ENCODE measurements at places on chromosomes 3 and 15.

DNA sequence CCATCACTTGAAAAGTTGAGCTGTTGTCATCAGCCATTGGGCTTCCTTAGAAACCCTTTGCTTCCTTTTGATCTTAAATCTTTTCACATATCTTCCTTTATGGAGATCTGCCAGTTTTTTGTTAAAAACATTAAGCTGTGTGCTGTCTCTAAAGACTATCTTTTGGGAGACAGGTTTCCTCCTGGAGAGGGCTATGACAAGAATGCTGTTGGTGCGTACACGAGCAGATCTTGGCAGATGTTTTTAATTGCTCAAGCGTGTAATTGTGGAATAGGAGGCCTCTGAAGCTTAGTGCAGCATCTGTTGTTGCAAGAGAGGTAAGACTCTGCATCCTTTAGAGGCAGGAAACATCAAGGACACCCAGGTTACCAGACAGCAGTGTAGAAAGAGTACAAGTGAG, 56.8 kb downstream of the PHLDB2 start:
- H3K27me3 ChIP-seq, result no peaks in the 10 kb centered on the region
- H3K4me3 ChIP-seq, result no peak overlapping the region
- no peak overlapping the region for H3K27ac ChIP-seq
- no peak for DNase-seq

- H3K36me3 ChIP-seq, result no peaks in the 10 kb centered on the region
- H3K27me3 ChIP-seq, result no peaks in the 10 kb centered on the region
- peaks cover 3% of the 10 kb centered on the region for H3K4me1 ChIP-seq
- no peak for DNase-seq
- H3K27ac ChIP-seq, result no peak overlapping the region
These were observed 49.4 kb downstream of the KLF15 start for GRCh38 chr3:126307591-126308393.

- DNase-seq, result no peak
- H3K36me3 ChIP-seq, result no peaks in the 10 kb centered on the region
- H3K27ac ChIP-seq, result peak overlapping the region; percentile 75
These were observed 6.2 kb downstream of the ESYT3 start for GRCh38 chr3:138440596-138440995.

DNA sequence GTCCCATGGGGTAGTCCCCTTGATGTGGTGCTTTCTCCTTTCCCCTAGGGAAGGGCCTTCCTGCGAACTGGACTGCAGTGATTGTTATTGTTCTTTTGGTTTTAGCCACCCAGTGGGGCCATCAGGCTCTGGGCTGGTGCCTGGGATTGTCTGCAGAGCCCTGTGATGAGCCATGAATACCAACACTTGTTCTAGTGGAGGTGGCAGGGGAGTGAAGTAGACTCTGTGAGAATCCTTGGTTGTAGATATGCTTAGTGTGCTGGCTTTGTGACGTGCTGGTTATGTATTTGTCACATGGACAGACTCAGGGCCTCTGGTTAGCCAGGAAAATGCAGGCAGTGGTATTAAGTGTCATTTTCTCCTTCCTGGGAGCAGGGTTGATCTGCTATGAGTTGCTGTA, 51.8 kb upstream of the NDUFB4 start:
- no peaks in the 10 kb centered on the region for H3K27me3 ChIP-seq
- no peak overlapping the region for H3K4me3 ChIP-seq
- H3K36me3 ChIP-seq, result no peaks in the 10 kb centered on the region
- no peak for DNase-seq
- H3K4me1 ChIP-seq, result no peaks in the 10 kb centered on the region

- H3K36me3 ChIP-seq, result no peaks in the 10 kb centered on the region
- no peak overlapping the region for H3K4me3 ChIP-seq
- DNase-seq, result no peak
- no peaks in the 10 kb centered on the region for H3K27me3 ChIP-seq
- H3K4me1 ChIP-seq, result no peaks in the 10 kb centered on the region
These were observed 151.6 kb downstream of the CADM2 start for GRCh38 chr3:85110393-85110792.

DNA sequence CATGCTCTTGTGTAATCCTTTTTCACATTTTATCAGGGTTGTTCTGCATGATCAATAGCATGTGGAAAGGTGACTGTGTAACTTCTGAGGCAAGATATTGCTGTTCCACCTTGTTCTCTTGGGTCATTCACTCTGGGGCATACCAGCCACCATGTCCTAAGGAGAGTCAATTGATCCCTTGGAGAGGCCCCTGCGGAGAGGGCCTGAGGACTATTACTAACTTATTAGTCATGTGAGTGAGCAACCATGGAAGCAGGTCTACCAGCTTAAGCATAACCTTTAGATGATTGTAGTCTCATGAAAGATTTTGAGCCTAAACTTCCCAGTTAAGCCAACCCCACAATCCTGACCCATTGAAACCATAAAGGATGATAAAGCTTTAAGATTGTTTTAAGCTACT, 22.0 kb upstream of the COL6A5 start:
- no peak for DNase-seq
- H3K4me3 ChIP-seq, result no peak overlapping the region
- H3K4me1 ChIP-seq, result no peaks in the 10 kb centered on the region
- H3K36me3 ChIP-seq, result no peaks in the 10 kb centered on the region
- no peak overlapping the region for H3K27ac ChIP-seq

DNA sequence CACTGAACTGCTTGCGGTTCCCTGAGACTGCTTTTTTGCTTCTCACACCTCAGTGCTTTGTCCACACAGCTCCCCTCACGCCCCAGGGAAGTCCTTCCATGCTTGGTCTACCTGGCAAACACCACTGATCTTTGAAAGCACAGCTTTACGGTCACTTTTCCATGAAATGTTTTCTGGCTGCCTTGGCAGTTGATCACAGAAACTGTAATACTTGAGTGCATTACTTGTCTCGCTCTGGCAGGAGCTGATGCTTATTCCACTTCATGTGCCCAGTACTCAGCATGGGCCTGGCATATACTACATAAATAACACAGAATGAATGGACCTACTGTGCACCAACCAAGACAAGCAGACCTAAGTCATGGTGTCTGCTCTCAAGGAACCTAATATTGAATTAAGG, 121.1 kb downstream of the MEX3B start:
- no peaks in the 10 kb centered on the region for H3K36me3 ChIP-seq
- no peak overlapping the region for H3K27ac ChIP-seq
- H3K4me3 ChIP-seq, result no peak overlapping the region
- peak; percentile 82 for DNase-seq

DNA sequence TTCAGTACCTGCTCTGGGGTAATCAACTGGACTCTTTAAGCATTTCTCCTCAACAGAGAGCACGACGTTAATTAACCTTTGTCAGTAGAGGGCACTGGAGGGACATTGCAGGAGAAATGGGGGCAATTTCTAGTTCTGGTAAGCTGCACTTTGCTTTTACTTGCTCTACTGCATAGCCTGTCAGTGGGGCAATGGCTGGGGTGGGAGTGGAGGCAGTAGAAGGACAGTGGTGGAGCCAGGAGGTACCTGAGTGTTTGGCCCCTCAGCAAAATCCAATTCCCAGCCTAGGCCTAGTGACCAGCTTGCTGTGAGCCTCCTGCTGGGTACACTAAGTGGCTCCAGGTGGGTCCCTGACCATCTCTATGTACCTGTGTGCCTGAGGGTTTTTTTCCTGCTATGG, 18.3 kb upstream of the MED12L start:
- H3K36me3 ChIP-seq, result no peaks in the 10 kb centered on the region
- no peak for DNase-seq
- no peaks in the 10 kb centered on the region for H3K4me1 ChIP-seq
- no peak overlapping the region for H3K27ac ChIP-seq
- H3K27me3 ChIP-seq, result no peaks in the 10 kb centered on the region

- no peak overlapping the region for H3K4me3 ChIP-seq
- no peak overlapping the region for H3K27ac ChIP-seq
- no peaks in the 10 kb centered on the region for H3K27me3 ChIP-seq
- H3K36me3 ChIP-seq, result no peaks in the 10 kb centered on the region
- no peak for DNase-seq
- H3K4me1 ChIP-seq, result peaks cover 18% of the 10 kb centered on the region
These were observed 19.0 kb downstream of the CSPG4 start for GRCh38 chr15:75693501-75694240.

GRCh38 chr15:96158938-96159337, 171.6 kb upstream of the NR2F2 start:
- H3K36me3 ChIP-seq, result no peaks in the 10 kb centered on the region
- H3K27me3 ChIP-seq, result no peaks in the 10 kb centered on the region
- no peak overlapping the region for H3K27ac ChIP-seq
- no peak overlapping the region for H3K4me3 ChIP-seq
- DNase-seq, result peak; percentile 9
- no peaks in the 10 kb centered on the region for H3K4me1 ChIP-seq

- H3K27me3 ChIP-seq, result no peaks in the 10 kb centered on the region
- H3K4me1 ChIP-seq, result no peaks in the 10 kb centered on the region
- no peaks in the 10 kb centered on the region for H3K36me3 ChIP-seq
- DNase-seq, result peak; percentile 21
These were observed 459.4 kb downstream of the GBE1 start for GRCh38 chr3:81302045-81302444.

- DNase-seq, result no peak
- H3K27me3 ChIP-seq, result no peaks in the 10 kb centered on the region
- H3K4me3 ChIP-seq, result no peak overlapping the region
- H3K4me1 ChIP-seq, result no peaks in the 10 kb centered on the region
- H3K36me3 ChIP-seq, result no peaks in the 10 kb centered on the region
These were observed 101.6 kb downstream of the ZIC4 start for GRCh38 chr3:147304756-147305155.

DNA sequence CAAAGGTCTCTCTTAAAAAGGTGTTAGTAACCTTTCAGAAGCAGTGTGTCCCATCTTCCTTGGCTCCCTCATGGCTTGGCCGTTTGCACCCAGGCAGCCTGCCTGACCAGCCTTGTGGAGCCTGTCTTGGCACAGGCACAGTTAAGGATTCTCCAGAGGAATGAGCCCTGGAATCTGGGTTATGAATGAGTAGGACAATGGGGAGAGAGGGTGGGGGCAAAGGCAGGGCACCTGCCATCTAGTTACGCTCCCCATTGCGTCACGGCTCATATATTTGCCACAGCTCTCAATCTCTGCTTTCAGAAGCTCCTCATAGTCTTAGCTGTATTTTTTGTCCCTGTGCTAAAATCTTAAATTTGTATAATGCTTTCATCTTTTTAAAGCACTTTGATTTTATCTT, 50.6 kb downstream of the WDR76 start:
- DNase-seq, result peak; percentile 5
- H3K27me3 ChIP-seq, result no peaks in the 10 kb centered on the region
- H3K4me1 ChIP-seq, result no peaks in the 10 kb centered on the region

GRCh38 chr3:87209111-87209510, 18.0 kb upstream of the CHMP2B start:
- H3K4me1 ChIP-seq, result no peaks in the 10 kb centered on the region
- no peaks in the 10 kb centered on the region for H3K27me3 ChIP-seq
- no peak for DNase-seq
- H3K4me3 ChIP-seq, result no peak overlapping the region
- H3K36me3 ChIP-seq, result no peaks in the 10 kb centered on the region
- H3K27ac ChIP-seq, result no peak overlapping the region

GRCh38 chr3:170007031-170007663, 30.6 kb upstream of the GPR160 start:
- H3K27ac ChIP-seq, result no peak overlapping the region
- H3K27me3 ChIP-seq, result no peaks in the 10 kb centered on the region
- no peaks in the 10 kb centered on the region for H3K36me3 ChIP-seq
- no peak for DNase-seq
- no peaks in the 10 kb centered on the region for H3K4me1 ChIP-seq
